ENCODE measurements at places on chromosomes 2 and 18.

- DNase-seq = no peak
Observed at GRCh38 chr2:231422056-231422455, 26.5 kb downstream of the B3GNT7 start.

DNA sequence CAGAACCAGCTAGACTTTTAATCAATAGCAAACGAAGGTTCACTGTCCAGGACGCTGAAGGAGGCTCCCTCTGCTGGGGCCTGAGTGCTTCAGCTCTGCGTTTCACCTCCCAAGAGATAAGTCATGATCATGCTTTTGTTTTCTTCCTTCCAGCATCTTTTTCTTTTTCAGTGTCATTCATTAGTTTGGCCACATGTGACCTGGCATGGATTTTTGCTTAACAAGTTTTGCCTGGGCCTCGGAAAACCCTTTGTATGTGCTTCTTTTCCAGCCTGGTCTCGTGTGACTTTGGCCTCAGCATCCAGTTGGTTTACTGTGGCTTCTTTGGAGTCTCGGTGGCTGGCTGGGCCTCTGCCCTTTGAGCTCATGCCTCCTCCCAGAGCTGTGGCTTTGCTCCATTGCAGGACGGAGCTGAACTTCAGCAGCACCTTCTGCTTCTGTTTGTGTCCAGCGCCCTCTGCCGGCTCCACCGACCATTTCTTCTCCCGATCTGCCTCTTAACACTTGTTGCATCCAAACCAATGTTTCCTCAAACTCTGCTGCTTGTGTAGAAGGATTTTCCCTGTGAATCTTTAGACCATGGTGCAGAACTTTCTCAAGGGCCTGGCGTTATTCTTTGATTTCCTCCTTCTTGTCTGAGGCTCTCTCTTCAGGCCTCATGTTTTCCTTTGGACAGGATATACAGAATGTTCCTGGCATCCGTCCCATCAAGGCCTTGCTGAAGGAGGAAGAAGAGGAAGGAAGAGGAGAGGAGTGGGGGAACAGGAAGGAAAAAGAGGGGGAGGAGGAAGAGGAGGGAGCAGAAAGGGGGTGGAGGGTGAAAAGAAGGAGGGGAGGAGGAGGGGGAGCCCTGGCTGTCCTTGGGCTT lies 23.6 kb upstream of the HES6 start:
- peak; percentile 94 for DNase-seq

- DNase-seq = no peak
Observed at GRCh38 chr2:37564356-37564755, 107.1 kb downstream of the CDC42EP3 start.

- no peak for DNase-seq
Observed at GRCh38 chr18:78893281-78894032, 86.2 kb upstream of the SALL3 start.

GRCh38 chr2:39851651-39852110 lies 72.6 kb upstream of the THUMPD2 start:
- peak; percentile 57 for DNase-seq

DNA sequence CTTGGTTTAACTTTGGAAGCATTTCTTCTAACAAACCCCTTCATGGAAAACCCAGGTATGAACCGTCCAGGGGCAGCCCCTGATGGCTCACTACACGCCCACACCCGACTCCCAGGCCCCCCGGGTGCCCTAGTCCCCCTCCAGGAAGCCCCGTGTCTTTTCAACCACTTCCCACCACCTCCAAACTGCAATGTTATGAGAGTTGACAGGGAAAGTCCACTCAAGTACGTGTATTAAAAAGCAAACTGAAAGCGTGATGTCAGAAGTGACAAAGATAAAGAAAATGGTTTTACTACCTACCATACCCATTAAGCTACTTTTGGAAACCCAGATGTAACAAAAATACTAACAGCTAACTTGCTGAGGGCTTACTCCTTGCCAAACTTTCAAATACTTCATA lies 51.5 kb downstream of the L3MBTL4 start:
- no peak for DNase-seq

GRCh38 chr18:45510656-45511055 lies 104.6 kb upstream of the SLC14A2 start:
- DNase-seq = no peak

- DNase-seq = peak; percentile 14
Observed at GRCh38 chr18:36578871-36579710, 249.7 kb downstream of the TPGS2 start.

DNA sequence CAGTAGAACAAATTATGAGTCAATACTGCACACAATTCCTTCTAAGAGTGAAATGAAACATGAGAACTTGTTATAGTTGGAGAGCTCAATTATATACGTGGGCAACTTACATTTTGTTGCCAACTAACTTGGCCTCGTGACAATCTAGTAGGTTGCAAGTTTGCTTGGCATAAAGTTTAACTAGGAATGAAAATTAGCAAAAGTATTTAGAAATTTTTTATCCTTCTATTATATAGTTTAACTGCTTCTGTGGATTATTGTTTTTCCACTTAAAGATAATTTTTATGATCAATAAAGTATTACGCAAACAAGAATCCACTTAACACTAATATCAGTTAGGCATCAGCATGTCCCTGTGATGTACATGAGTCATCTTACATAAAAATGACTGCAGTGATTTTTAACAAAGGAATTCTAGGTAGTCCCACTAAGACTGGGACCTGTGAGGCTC lies 41.1 kb downstream of the FAM124B start:
- peak; percentile 16 for DNase-seq

DNA sequence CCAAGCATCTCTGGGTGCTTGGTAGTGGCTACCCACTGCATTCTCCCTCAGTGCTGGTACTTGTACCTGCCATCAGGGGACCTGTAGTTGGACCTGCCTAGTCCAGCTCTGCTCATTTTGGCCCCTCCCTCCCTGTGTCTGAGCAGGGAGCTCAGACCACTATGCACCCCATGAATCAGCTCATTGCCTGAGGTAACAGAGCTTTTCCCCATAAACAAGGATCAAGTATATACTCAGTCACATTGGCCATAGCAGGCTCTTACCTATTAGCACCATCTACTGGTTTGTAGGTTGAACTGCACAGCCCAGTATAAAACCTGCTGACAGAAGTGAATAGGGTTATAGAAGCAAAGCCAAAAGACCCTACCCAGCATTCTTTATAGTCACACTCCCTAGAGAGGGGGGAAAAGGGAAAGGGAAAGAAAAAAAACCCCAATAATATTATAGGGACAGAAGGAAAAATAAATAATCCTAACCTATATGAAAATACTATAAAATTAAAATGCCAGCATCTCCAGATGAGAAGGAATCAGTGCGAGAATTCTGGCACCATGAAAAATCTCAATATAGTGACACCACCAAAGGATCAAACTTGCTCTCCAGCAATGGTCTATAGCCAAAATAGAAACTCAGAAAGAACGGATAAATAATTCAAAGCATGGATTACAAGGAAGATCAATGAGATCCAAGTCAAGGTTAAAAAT lies 6.9 kb upstream of the FLACC1 start:
- DNase-seq = peak; percentile 60

DNA sequence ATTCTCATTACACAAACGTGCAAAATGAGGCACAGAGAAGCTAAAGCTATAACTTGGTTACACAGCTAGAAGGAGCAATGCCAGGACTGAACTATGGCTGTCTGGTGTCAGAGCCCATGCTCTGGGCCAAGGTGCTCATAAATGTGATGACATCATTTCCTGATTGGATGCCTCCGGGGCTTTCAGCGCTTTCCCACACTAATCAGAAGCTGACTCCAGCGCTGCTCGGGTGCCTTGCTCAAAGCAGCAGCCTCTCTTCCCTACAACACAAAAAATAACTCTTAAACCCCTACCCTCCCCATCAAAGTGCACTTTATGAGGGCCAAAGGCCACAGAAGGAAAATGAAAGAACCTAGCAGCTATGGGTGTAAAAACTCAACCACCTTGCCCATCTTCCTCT lies 90.7 kb downstream of the STK39 start:
- peak; percentile 40 for DNase-seq

DNA sequence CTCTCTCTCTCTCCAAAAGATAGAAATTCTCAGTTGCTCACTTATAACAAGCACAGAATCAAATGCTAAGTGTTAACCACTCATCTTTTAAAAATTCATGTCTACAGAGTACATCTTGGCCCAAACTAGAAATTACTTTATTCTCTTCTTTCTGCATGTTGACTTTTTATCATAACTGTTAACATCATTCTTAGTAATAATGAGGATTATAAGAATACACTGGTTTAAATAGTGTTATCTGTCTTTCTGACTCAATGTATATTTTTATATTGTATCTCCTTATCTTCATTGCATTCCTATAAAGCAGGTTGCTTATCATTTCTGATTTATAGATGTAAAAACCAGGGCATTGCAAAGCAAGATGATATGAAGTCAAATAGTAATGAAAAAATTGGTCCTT lies 17.8 kb upstream of the KLF7 start:
- no peak for DNase-seq

All from astrocyte of the spinal cord (primary cell).